EL (cell line): ENCODE measurements at places on chromosomes 11 and 22.
A peak's percentile ranks its signal among the peaks of the same experiment; 100 is the strongest.

- DNase-seq, result no peak
Observed at GRCh38 chr11:68341557-68342458, 29.4 kb downstream of the LRP5 start.

GRCh38 chr11:110311783-110312579 lies 15.6 kb upstream of the RDX start:
- peak; percentile 66 for DNase-seq

- DNase-seq, result no peak
Observed at GRCh38 chr11:111954154-111954553, 17.0 kb downstream of the DIXDC1 start.

DNA sequence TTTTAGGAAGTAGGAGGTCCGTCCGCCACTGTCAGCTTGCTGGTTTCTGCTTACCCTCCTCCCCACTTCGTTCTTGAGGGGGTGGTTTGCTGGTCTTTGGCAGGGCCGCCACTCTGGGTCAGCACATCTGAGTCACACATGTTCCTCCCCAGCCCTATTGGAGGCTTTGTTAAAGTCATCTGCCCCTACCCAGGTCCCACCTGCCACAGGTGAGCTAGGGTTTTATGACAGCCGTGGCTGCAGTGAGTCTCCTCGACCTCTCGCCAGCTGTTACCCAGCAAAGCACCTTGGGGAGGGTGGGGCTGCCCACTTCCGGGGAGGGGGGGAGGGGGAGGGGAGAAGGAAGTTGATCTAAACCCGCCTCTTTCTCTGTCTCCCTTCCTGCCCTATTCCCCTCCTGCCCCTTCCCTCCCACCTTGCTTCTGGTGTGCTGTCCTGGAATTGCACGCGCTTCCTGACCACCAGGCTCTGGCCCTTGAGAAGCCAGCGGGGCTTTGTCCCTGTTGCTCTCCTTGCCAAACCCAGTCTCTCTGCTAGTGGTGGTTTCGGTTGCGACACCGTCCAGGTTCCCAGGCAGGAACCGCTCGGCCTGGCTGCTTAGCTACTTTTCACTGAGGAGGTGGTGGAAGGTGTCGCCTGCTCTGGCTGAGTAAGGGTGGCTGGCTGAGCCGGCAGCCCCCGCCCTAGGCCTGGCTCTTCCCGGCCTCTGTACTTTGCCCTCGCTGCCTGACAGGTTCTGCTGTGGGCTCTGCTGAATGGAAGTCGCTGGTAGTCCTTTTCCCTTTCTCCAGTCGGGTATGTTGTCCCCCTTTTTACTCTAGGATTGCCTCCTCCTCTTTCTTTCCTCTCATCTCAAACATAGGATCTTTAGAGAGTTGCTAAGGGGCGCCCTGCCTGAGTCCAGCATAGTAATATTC lies 28.5 kb downstream of the RCOR2 start:
- DNase-seq, result peak; percentile 59

DNA sequence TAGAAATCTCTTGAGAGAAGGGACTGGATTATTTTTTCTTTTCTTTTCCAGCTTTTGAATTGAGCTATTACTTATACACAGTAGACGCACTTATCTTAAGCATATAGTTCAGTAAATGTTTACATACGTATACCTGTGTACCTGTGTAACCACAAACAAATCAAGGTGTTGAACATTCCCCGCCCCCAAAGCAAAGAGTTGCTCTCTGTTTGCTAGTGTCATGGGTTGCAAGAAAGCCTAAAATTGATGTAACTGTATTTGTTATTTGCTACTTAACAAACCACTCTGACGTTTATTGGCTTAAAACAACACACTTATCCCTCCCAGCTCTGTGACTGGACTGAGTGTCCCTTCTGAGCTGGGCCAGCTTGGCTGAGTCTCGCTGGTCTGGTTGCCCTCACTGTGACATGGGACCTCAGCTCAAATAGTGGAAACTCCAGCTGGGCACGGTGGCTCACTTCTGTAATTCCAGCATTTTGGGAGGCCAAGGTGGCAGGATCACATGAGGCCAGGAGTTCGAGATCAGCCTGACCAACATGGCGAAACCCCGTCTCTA lies 25.4 kb upstream of the CABP2 start:
- no peak for DNase-seq

GRCh38 chr22:34356481-34356880 lies 436.2 kb upstream of the LARGE1 start:
- DNase-seq, result no peak

GRCh38 chr11:117876059-117876340 lies 458 bp downstream of the FXYD6 start:
- no peak for DNase-seq

GRCh38 chr11:46490666-46491065 lies 99.1 kb upstream of the CHRM4 start:
- peak; percentile 18 for DNase-seq

- peak; percentile 60 for DNase-seq
Observed at GRCh38 chr11:116773203-116774097, 663 bp upstream of the BUD13 start.

DNA sequence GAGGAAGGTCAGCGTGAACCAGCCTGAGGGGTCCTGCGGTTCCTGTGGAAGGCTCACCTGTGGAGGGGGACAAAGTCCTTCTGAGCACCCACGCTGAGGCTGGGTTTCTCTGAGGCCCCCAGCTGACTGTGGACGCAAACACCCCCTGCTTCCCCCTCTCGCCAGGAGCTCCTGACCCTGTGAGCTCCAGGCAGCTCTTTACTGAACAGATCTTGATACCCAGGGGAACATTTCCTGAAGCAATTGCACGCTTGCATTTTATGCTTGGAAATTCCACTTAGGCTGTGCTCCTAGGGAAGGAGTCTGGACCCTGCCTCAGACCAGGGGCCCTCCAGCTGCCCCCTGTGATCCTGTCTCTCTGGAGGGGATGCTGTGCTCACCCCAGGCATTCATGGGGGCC lies 454.2 kb upstream of the B3GAT1 start:
- no peak for DNase-seq

DNA sequence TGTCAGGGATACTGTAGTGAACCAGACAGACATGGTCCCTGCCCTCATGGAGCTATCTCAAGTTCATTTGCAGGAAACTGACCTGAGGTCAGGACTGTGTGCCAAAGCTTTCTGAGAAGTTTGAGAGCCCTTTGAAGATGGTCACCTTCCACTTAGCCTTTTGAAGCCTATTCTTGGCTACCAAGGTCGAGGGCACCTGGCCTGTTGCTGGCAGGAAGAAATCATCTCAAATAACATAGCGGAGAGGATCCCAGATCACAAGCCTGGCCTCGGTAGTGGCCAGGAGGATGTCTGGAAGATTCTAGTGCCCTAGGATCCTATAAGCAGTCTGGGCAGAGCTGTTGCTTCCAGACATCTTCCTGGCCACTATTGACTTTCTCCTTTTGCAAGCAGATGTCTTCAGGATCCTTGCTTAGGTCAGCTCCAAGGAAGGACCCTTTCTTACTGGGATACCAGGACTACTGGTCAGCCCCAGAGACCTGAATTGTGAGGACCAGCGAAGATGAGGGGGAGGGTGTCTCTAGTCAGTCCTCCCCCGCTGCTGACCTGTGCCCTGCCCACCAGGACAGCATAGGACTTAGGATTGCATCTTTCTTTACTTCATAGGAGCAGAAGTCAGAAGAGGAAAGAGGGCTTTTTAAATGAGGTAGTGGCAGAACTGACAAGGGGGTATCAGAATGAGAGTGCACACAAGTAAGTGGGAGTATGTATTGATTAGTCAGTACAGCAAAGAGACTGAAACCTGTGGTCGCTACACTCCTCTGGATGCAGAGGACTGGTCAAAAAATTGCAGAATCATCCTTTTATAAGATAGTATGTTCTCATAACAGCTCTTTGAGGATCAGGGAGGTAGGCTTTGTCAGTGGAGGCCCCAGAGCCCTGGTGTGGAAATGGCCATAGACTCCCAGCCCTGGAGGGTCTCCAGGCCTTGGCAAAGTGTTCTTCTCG lies 94.8 kb downstream of the TEAD1 start:
- no peak for DNase-seq

DNA sequence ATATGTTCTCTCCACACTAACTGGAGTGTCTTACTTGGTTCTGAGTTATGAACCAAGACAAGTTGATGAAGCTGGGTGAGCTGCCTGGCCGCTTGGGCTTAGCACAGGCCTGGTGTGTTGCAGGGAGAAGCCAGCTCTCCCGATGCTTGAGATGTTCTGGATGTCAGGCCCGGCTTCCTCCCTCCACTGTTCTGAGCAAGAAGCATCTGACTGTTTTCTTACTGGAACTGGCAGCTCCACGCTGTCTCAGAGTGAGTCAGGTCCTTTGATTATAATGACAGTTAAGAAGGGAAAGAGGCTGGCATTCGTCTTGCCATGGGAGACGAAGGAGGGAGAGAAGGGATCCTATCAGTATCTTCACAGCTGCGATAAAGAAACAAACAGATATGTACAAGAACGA lies 46.5 kb upstream of the CRTAM start:
- peak; percentile 75 for DNase-seq

DNA sequence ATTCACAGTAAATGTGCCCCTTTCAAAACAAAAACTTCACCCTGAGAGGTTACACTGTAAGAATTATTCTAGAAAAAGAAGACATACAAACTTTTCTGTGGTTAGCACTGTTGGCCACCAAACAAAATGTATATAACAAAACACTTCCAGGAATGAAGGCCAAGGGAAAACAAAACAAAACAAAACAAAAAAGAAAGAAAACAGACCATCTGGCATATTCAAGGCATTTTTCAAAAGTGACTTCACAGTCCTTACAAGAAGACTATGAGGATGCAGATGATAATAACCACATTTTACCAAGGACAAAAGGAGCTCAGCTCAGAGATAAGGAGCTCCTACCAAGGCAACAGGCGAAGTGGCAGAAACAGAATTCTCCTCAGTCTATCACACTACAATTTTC lies 24.9 kb downstream of the CTSC start:
- DNase-seq, result peak; percentile 35

DNA sequence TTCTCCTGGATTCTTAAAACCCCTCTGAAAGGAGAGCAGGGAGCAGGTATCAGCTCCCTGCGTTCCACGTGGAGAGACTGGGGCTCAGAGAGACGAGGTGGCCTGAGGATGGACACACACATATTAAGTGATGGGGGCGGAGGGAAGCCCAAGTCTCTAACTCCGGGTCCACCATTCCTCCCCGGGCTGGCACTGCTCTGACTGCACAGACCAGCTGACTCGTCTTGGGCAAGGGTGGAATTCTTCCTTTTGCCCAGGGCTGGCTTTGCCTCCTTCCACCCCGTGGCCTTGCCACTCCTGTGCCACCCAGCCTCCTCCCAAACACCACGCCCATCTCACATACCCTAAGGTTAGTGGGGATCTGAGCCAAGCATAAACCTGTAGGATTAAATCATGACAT lies 65.0 kb downstream of the BUD13 start:
- no peak for DNase-seq

DNA sequence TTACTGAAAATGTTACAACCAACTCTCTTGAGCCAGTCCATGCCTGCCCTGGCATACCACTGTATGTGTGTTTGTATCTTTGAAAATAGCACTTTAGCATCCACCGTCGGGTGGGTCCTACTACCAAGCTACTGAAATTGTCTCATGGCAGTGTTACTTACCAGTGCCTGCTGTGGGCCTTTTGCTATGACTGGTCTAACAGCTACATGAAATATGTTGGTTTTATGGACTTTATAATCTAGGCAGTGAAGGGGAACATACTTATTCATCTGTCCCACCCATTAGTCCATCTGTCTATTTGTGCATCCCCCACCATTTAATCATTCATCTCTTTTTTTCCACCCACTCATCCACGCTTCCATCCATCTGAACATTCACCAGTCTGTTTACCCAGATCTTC lies 106.0 kb downstream of the NAV2 start:
- no peak for DNase-seq

DNA sequence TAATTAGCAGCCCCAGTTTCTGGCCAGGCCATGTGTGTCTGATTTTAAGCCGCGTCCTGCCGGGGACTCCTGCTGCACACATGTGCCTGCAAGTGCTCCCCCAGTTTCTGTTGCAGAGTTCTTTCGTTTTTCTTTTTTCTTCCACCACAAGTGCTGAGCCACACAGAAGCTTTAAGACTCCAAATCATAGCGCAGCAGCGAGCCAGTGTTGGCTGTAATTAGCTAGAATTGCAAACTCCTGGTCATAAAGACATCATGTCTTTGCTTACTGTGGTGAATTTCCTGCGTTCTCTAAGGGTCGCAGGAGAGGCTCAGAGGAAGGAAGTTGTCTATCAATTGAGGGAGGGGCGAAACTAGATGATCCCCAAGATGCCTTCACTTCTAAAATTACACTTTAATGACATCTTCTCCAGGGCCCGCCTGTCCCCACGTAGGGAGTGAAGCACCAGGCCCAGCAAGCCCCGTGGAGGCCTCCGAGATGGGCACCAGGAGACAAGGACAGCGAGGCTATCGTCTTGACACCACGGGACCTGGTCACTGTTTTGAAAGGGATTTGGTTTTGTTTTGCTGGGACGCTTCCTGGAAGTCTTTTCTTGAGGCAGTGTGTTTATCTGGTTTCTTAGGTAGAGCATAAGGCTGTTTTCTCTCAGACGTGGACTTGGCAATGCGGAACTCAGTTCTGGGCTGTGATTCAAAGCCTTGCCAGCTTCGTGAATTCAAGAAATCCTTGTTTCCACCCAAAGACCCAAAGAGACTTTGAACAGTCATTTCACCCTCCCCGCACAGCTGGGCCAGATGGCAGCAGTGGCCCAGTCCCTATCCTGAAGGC lies 71.8 kb downstream of the UBASH3B start:
- DNase-seq, result no peak

- DNase-seq, result peak; percentile 40
Observed at GRCh38 chr11:96486890-96487611, 97.2 kb downstream of the JRKL start.

GRCh38 chr22:29848111-29848510 lies 10.0 kb upstream of the ASCC2 start:
- DNase-seq, result no peak

GRCh38 chr11:129291546-129291945 lies 84.1 kb upstream of the BARX2 start:
- no peak for DNase-seq

- DNase-seq, result no peak
Observed at GRCh38 chr11:72472765-72473164, 38.4 kb upstream of the CLPB start.

DNA sequence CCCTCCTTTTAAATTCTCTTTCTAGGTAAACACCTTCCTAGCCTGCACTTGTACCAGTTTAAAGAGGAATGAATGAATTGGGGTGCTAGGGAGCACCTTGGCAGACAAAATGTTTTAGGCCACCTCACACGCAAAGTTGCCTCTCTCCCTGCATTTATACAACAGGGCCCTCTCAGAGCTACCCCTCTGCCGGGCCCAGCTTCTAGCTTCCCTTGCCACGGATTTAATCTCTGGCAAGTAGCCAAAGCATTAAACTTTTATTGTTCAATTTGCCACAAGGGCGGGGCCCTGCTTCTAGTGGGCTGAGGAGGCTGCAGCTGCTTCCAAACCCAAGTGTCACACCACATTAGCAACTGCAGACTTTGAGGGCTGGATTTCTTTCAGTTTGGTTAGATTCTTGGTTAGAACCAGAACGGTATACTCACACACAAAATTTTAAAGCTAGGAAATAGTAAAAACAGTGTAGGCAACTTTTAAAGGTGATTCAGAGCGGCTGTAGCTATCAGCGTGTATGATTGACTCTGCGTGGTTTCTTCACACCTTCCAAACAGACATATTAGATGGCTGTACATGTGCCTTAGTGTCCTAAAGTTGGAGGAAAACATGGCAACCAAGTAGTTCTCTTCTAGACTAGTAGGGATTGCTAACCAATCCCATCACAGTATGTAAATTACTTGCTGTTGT lies 6.5 kb downstream of the KREMEN1 start:
- no peak for DNase-seq
